ENCODE measurements at places on chromosomes 2 and 18.

DNA sequence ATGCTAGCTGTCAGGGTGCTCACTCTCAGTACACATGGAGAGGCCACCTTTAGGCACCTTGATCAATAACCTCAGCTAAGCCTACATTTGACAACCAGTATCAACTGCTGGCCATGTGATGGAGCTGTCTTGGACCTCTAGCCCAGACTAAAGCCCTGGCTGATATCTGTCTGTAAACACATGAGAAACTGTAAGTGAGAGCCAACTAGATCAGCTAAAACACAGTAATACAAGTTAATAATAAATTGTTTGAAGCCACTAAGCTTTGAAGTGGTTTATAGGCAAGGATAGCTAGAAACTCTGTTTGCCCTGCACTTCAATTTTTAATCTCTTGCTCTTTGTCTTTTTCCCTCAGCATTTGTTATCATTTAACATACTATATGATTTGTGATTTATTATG is 407.1 kb downstream of the SPAG16 start:
- DNase-seq, result no peak

GRCh38 chr2:96315400-96316071 is 9.6 kb upstream of the ITPRIPL1 start:
- DNase-seq, result peak; percentile 39

- peak; percentile 70 for DNase-seq
Observed at GRCh38 chr2:26769089-26769761, 5.1 kb downstream of the SLC35F6 start.

GRCh38 chr2:17208511-17208910 is 309.7 kb downstream of the RAD51AP2 start:
- DNase-seq, result no peak

DNA sequence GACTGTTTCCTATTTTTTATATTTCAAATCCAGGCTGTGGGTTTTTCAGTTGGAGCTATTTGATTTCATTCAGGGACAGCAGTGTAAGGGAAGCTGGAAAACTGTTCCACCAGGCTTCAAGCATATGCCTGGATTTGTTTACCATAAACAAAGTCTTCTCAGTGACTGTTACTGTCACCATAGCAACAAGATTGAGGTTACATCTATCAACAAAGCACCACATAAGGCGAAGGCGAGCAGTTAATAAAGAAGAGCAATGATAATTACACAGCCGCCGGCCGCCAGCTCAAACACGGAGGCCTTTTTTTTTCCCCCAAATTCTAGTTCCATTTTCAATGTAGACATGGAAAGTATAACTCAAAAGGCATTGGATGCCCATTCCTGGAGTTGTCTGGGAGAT is 553.7 kb upstream of the SYT4 start:
- DNase-seq, result no peak

DNA sequence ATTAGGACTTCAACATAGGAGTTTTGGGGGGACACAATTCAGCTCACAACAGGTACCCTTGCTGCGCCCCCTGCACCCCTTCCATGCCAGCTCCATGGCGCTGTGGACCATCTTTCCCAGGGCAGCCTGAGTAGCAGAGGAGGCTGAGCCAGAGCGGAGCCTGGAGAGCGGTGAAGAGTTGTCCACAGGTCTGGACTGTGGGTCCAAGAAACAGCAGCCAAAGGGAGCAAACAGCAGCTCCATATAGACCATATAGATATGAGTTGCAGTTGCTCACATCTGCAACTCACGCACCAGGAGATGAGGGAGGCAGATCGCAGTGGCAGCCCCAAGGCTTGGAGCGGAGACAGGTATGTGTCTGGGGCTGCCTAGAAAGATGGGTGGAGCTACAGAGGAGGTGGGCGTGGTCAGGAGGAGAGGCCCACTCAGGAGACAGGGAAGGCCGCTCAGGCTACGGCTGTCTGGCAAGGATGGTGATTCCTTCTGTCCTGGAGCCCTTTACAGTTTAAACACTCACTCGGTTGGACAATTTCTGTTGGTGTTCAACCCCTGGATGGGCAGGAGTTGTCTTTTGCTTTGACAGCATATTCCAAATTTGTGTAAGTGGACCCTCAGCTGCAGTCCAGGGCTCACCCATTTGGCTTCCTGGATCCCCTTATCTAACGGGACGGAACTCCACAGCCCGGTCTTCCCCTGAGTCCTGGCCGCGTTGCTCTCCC is 155.1 kb downstream of the LPIN1 start:
- no peak for DNase-seq

DNA sequence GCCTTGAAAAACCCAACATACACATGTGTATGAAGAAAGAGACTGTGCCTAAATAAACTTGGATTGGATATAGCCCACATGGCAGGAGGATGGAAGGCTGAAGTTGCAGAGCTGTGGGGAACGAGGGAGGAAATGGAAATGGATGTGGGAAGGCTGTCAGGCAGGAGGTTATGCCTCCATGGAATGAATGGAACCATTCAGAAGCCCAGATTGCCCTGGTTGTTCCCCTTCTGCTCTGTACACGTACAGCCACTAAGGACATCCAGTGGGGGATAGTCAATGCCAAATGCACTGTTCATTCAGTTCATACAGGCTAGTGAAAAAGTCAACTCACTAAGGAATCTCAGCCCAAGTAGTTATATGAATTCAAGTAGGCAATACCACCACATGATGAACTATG is 463.7 kb downstream of the TNS1 start:
- no peak for DNase-seq

GRCh38 chr18:12656938-12657683 is 796 bp downstream of the SPIRE1 start:
- no peak for DNase-seq
